WERI-Rb-1 (cell line): ENCODE measurements at places on chromosomes 2 and 18.

DNA sequence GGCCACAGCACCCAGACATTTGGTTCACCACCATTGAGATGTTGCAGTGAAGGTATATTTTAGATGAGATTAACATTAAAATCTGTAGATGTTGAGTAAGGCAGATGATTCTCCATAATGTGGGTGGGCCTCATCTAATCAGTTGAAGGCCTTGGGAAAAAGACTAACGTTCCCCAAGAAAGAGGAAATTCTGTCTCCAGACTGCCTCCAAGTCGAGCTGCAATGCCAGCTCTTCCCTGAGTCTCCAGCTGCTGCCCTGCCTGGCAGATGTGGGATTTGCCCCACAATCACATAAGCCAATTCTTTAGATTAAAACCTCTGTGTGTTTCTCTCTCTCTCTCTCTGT is 101.9 kb downstream of the PDCL3 start:
- DNase-seq: no peak

DNA sequence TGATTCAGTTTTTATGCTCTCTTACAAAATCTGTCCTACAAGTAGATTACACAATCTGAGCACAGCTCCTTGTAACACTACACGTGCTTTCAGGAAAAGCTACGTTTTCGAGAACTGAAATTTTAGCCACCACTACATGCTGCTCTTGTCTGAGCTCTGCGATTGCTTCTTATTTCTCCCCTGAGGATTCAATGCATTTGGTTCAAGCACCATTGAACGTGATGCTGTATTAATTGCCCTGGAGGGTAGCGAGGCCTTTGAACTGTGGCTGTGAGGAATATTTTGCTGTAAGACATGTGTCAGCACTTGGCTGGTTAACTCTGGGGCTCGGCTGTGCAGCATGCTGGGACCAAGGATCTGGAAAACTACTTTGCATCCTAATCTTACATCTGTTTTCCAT is 405.8 kb downstream of the EPHA4 start:
- no peak for DNase-seq

DNA sequence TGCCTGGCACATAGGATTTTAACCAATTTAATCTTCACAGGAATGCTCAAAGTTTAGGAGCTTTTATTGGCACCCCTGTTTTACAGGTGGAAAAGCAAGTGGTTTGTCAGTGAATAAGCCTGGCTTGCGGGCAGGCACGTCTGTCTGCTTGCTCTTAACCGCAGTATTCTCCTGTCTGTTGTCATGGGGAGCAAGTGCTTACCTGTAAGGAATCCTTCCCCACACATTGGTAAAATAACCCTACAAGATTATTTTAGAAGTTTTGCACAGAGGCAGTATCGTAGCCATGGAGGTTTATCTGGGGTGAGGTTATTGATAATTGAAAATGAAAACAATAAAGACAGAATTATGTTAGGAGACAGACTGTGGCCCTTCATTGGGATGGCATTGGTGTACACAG is 174.9 kb downstream of the AGAP1 start:
- DNase-seq: no peak

DNA sequence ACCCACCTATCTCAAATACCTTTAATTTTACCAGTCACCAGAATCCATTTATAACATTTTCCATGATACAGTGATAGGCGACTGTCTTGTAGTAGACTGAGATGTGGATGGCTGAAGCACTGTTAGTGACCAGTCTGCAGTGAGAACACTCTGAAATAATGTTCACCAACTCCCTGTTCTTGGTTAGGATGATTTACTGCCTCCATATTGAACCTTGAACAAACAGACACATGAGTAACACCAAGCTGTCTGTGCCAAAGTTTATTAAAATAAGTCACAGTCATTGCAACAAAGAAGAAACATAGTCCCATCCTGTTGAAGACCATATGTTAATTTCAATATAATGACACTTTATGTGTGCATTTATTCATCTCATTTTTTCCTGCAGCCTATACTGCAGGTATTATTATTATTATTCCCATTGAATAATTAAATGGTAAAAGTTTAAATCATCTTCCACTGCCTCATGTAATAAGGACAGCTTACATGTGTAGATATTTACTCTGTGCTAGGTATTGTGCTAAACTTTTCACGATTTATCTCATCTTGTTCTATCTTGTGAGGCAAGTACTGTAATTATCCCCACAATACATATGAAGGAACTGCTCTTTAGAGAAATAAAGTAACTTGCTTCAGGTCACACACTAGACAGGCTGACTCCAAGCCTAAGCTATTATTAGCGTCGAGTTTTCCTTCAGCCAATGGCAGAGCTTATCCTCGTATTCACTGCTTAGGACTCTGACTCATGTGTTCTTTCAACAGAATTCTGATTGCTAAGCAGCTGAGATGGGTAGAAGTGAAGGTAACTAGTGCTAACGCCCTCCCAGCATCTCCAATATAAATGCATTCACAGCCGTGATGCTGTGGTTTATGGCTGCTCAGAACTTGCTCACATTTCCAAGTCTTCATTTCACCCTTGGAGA is 62.5 kb downstream of the ONECUT2 start:
- peak; percentile 22 for DNase-seq

DNA sequence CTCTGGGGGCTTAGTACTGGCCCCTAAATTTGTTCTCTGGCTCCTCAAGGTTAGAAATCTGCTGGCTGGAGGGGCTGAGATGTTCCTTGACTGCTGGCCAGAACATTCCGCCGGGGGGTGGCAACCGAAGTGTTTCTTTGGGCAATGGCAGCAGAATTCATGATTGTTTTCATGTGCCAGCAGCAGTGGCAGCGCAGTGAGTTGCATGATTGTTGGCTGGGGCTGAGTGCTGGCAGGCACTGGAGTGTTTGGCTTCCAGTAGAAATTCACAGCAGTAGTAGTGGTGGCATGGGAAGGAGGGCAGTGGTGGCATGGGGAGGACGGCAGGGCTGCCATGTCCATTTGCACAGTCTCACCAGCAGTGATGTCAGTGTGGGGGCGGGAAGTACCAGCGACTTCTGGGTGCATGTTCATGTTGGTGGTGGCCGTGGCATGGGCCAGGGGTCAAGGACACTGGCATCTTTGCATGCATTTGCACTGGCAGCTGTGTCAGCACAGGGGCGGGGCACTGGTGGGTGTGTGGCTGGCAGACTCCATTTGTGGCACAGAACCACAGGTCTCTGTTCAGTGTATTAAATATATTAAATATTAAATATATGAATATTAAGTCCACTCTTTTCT is 130.6 kb upstream of the CDH7 start:
- DNase-seq: no peak

GRCh38 chr18:3603421-3604234 is 153.7 kb downstream of the TGIF1 start:
- DNase-seq: peak; percentile 68

- DNase-seq: peak; percentile 13
These were observed 23.6 kb upstream of the SLC9A4 start for GRCh38 chr2:102449370-102449974.

DNA sequence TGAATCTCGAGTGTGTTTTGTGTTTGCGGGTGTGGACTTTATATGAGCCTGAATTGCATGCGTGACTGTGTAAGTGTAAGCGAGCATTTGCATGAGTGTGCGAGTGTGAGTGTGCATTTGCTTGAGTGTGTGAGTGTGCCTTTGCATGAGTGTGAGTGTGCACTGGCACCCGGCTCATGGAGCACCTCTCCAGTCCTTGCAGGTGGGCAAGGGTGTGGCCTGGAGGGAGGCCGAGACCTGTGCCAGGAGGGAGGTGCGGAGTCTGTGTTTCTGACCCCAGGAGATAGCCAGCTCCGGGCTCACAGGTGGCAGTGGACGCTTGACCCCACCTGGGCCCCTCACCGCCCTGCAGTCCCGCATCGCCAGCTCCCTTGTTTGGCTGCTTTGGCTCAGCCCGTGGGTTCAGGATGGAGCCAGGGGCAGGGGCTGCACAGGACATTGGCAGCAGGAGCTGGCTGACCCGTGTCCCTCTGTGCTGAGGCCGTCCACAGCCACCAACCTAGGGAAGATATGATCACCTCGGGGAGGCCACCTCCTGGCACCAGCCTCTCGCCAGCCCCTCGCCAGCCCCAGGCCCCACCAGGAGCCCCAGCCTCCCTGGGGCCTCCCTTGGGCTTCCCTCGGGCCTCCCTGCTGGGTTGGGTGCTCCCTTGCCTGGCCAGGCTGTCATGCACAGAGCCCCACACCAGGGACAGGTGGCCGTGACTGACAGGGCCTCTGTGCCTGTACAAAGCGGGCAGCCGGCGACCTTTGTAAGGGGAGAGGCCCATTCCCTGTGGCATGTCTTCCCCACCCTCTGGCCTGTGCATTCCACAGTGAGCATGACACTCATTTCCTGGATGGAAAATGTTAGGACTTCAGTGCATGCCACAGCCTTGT is 81.6 kb downstream of the PTGR3 start:
- DNase-seq: peak; percentile 13

DNA sequence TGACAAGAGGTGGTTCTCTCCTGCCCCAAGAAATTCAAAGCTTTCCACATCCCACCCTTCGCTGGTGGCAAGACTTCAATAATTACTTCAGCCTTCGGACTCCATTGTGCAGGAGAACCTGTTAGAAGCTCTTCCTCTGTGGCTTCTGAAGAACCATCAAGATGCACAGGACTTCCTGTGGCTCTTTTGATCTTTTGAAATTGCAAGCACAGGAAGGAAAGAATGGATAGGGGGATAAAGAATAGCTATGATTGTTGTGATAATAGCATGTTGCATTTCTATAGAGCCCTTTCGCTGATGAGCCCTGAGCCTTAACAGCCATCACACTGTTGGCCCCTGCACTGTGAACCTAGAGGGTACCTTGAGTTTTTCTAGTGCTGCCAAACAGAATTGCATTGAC is 7.4 kb downstream of the EPAS1 start:
- no peak for DNase-seq

DNA sequence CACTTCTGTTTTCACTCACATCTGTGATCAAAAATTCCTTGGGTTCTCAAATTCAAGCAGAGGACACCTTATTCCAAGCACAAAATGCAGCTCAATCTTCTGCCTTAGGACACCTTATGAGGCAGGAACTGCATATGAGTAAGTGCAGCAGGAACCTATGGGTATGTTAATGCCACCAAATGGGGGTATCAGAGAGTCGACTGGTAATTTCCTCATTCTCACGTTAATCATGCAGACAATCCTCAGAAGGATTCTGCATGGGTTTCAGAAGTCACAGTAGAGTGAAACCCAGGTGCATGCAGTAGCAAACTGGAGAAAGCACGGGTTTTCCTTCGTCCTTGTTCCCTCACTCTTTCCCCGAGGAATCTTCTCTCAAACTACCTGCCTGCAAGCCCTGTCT is 452.8 kb downstream of the CBLN2 start:
- no peak for DNase-seq

GRCh38 chr2:196413821-196414274 is 225.7 kb upstream of the CCDC150 start:
- DNase-seq: no peak

DNA sequence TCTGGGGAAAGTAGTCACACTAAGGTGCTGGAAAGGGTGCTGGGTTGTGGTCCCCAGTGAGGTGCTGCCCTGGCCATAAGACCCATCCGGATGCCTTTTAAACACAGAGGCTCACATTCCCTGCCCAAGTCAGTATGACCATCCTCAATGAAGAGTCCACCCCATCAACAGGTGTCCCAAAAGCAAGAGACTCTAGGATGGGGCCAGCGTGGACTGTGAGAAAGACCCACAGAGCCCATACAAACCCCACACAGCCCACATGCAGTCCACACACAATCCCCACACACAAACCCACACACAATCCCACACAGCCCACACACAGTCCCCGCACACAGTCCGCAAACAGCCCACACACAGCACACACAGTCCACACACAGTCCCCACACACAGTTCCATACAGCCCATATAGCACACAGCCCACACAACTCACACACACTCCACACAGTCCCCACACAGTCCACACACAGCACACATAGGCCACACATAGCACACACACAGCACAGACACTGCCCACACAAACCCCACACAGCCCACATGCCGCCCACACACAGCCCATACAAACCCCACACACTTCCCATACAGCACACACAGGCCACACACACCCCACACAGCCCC is 241.4 kb upstream of the SALL3 start:
- DNase-seq: peak; percentile 1

DNA sequence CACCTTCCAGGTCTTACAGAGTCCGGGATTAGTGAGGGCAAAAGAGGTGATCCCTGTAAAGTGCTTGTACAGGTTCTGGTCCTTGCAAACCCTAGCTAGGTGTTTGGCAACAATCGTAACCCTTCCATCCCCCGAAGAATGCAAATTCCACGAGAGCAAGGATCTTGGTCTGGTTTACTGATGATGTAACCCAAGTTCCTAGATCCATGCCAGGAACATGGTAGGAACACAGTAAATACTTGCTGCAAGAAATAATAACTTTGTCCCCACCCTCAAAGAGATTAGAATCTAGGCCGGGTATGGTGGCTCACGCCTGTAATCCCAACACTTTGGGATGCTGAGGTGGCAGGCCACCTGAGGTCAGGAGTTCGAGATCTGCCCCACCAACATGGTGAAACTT is 6.8 kb upstream of the NEU2 start:
- peak; percentile 28 for DNase-seq

GRCh38 chr18:54020156-54020745 is 204.2 kb downstream of the MBD2 start:
- no peak for DNase-seq

- DNase-seq: no peak
These were observed 40.2 kb downstream of the EFEMP1 start for GRCh38 chr2:55883357-55883756.

DNA sequence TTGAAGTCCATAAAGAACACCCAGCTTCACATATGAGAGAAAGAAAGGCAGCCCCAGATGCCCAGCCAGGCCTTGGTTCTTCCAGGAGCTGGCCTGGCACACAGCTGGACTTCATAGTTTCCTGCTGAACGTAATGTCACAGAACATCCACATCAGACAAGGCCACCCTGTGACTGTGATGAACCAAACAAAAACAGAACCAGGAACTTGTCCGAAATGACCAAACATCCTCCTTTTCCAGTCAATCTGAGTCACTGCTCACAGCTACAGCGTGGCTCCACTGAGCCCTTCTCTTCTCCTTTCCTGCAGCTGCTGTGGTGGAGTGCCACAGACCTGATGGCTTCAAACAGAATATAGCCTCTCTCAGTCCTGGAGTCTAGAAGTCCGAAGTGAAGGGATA is 45.4 kb upstream of the PAPOLG start:
- DNase-seq: no peak

DNA sequence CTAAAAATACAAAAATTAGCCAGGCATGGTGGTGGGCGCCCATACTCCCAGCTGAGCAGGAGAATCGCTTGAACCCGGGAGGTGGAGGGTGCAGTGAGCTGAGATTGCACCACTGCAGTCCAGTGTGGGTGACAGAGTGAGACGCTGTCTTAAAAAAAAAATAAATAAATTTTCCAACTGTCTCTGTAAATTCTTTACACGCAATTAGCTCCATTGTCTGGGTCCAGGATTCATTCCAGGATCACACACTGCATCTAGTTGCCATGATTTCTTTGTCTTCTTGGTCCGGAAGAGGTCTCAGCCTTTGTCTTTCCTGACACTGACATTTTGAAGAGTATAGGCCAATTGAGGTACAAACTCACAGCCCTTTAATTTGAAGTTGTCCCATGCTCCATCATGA is 167.6 kb upstream of the NYAP2 start:
- DNase-seq: no peak

GRCh38 chr18:48409591-48410094 is 460 bp upstream of the ZBTB7C start:
- peak; percentile 54 for DNase-seq
